Naive thymus-derived CD4-positive, alpha-beta T cell (primary cell): ENCODE measurements at places on chromosomes 3 and 15. TPM values are rescaled to one million over a fixed set of nuclear protein-coding genes. Genes with fewer than 3 reads are reported as not detected.

The UNC13C gene
- not detected for total RNA-seq

The SECISBP2L gene
- 75.8 TPM for total RNA-seq

- no peaks in the 10 kb centered on the region for H3K27me3 ChIP-seq
- H3K4me3 ChIP-seq, result no peak overlapping the region
- no peak overlapping the region for H3K27ac ChIP-seq
Measured at GRCh38 chr3:140088513-140088912, 153.5 kb downstream of the CLSTN2 start.

DNA sequence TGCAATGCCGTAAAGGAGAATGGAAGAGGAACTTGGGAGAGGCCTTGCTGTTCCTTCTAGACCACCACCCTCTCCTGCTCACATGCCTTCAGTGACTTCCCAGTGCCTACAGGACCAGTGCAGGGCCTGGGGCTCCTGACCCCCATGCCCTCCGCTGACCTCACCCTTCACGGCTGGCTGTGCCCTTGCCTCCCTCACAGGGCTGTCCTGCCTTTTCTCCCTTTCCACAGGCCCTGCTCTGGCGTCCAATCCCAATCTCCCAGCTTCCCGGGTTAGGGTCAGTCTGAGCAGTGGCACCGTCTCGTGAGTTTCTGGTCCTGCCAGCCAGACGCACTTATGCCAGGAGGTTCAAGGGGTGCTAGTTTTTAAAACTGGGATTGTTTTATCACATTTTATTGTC is 110.4 kb downstream of the WNT7A start:
- H3K4me1 ChIP-seq, result no peaks in the 10 kb centered on the region
- no peak for DNase-seq
- H3K27me3 ChIP-seq, result no peaks in the 10 kb centered on the region
- no peak overlapping the region for H3K4me3 ChIP-seq
- no peak overlapping the region for H3K27ac ChIP-seq
- H3K36me3 ChIP-seq, result no peaks in the 10 kb centered on the region

DNA sequence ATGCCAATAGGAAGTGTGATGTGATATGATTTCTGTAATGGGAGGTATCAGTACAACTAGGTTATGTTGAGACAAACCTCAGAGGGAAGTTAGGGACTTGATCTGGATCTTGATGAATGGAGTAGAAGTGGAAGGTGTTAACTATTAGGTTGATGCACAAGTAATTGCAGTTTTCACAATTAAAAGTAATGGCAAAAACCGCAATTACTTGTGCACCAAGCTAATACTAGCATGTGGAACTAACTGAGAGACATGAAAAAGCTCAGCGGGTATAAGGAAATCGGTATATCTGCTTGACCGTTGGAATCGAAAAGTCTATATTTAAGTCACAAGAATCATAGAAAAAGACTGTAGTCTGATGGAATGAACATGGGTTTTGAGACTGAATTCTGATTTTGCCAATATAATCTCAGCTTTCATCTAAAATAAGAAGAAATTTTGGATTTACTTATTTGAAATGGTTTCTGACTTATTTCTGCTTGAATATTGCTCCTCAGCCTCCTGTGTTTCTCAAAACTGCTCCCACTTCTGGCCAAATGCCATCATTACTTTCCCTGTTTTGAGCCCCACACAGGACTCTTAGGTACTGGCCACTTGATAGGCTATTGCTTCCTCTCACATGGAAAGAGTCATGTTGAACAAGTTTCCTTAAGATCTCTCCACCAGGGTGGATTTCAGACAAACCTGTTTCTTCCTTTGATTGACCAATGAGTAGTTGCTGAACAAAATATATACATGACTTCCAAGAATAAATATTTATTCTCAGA is 271.5 kb upstream of the COL8A1 start:
- H3K4me3 ChIP-seq, result no peak overlapping the region
- no peaks in the 10 kb centered on the region for H3K27me3 ChIP-seq
- H3K4me1 ChIP-seq, result no peaks in the 10 kb centered on the region

- DNase-seq, result no peak
- H3K27me3 ChIP-seq, result no peaks in the 10 kb centered on the region
- H3K36me3 ChIP-seq, result no peaks in the 10 kb centered on the region
- H3K27ac ChIP-seq, result no peak overlapping the region
- no peaks in the 10 kb centered on the region for H3K4me1 ChIP-seq
Measured at GRCh38 chr3:58800940-58801339, 134.4 kb upstream of the FAM3D start.

DNA sequence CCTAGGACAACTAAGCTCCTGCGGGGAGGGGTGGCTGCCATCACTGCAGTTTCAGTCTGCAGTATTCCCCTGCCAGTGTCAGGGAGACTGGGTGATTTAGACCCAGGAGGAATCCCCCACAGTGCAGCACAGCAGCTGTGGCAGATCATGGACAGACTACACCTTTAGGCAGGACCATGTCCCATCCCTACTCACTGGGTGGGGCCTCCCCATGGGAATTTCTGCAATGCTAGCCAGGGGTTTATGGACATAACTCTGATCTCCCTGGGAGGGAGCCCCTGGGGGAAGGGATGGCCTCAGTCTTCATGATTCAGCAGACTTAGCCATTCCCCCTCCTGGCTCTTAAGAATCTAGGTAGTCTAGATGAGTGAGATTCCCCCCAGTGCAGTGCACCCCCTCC is 130.1 kb upstream of the STAC start:
- no peak for DNase-seq
- no peaks in the 10 kb centered on the region for H3K4me1 ChIP-seq

The TTC21A gene
- 5.8 and 6.5 TPM in 2 replicates for total RNA-seq

DNA sequence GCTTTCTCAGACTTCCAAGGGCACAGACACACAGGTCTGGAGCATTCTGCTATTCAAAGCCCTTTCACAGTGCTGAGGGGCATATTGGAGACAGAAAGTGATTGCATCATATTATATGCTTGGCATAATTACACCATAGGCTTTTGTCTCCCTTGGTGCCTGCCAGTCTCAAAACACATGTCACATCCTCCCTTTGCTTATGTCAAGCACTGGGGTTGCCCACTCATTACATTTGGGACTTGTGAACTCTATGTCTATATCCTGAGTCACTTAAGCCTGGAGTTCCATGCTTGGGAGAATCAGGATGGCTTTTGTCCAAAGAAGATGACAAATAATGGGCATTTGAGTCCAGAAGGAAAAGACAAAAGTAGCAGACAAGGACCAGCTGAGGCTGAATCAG is 12.3 kb upstream of the PDZRN3 start:
- no peak for DNase-seq
- H3K27me3 ChIP-seq, result no peaks in the 10 kb centered on the region
- H3K4me3 ChIP-seq, result no peak overlapping the region
- H3K4me1 ChIP-seq, result no peaks in the 10 kb centered on the region

GRCh38 chr15:45550436-45550835 is 27.9 kb upstream of the SLC30A4 start:
- no peaks in the 10 kb centered on the region for H3K27me3 ChIP-seq
- no peak overlapping the region for H3K27ac ChIP-seq
- H3K36me3 ChIP-seq, result no peaks in the 10 kb centered on the region
- H3K4me3 ChIP-seq, result no peak overlapping the region
- DNase-seq, result no peak

The NXPE3 gene
- 35.5 TPM for total RNA-seq

DNA sequence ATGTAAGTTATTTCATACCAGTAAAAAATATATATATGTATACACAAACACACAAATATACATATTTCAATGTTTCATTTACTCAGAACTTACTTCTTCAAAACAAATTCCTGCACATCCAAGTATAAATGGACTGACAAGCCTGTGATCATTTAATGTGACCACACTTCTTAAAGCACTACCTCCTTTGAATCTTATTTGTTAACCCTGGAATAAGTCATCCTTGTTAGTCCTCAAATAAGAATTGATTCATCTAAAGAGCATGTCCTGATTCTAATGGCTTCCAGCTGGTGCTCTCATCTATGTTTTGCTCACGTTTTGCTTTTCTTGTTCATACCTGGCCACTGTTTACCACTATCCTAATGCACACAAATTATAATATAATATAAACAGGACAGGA is 103.9 kb upstream of the UBP1 start:
- H3K4me3 ChIP-seq, result no peak overlapping the region
- H3K4me1 ChIP-seq, result no peaks in the 10 kb centered on the region
- no peak for DNase-seq

The CSNK1G1 gene
- total RNA-seq, result 30.7 TPM

DNA sequence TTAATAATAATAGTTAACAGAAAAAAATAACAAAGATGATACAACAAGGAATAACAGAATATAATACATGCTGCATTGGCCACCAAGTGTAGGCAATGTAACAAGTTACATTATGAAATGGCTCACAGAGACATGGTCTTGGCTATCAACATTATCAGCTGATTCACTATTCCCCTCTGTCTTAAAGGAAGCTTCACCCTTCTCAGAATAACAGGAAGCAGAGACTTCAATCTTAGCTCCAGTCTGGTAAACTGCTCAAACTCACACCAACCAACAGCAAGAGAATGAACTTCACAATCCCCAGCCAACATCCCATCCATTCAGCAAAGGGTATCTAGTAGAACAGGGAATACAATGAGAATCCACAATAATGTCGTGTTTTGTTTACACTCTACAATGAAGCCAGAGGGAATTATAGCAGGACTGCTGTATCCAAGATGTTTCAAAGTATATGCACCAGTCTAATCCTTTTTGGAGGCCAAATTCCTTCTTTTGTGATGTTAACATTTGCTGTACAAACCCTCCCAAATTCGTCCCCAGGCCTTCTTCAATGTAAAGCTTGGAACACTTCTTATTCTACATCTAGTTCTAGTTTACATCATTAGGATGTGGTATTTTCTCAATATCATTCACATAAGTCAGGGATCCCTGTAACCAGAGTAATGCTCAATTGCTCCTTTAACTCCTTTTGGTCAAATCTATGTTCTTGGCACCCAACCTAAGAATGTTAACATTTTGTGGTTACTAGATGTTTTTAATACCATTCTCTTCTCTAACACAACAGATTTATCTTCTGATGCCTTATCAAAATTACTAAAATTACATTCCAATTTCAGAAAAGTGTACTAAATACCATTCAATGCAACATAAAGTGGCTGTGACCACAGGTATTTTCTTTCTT is 52.4 kb upstream of the CMSS1 start:
- H3K36me3 ChIP-seq, result no peaks in the 10 kb centered on the region
- H3K27me3 ChIP-seq, result no peaks in the 10 kb centered on the region
- H3K4me3 ChIP-seq, result no peak overlapping the region

GRCh38 chr3:59401924-59402323 is 352.1 kb upstream of the CFAP20DC start:
- H3K4me3 ChIP-seq, result no peak overlapping the region
- no peak for DNase-seq
- no peaks in the 10 kb centered on the region for H3K27me3 ChIP-seq
- H3K36me3 ChIP-seq, result no peaks in the 10 kb centered on the region

The GOLGA6D gene
- not detected in 2 replicates for total RNA-seq

DNA sequence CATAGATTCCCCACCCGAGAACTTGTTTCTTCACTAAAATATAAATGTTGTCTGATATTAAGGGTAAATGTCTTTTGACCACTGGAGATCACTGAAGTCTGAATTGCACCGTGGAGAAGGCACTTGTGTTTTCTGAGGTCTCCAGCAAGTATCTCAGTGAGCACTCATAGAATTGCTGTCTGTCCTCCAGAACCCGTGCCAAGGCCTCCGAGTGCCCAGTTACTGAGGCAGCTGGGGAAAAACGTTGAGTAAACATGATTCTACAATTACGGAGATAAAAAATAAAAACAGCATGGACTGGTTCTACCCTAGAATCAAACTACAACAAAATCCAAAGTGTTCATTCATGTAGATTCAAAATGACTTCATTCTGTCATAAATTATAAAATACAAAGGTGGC is 60.0 kb downstream of the MLH1 start:
- peaks cover 13% of the 10 kb centered on the region for H3K36me3 ChIP-seq
- H3K27ac ChIP-seq, result no peak overlapping the region
- H3K4me1 ChIP-seq, result no peaks in the 10 kb centered on the region
- DNase-seq, result no peak
- no peak overlapping the region for H3K4me3 ChIP-seq

- no peak for DNase-seq
- no peaks in the 10 kb centered on the region for H3K27me3 ChIP-seq
- no peaks in the 10 kb centered on the region for H3K4me1 ChIP-seq
- H3K27ac ChIP-seq, result no peak overlapping the region
Measured at GRCh38 chr3:138429665-138430064, 4.8 kb upstream of the ESYT3 start.

The GTF2A2 gene
- total RNA-seq, result 51.1 TPM

- no peak overlapping the region for H3K27ac ChIP-seq
- DNase-seq, result no peak
- no peaks in the 10 kb centered on the region for H3K4me1 ChIP-seq
- no peak overlapping the region for H3K4me3 ChIP-seq
- H3K36me3 ChIP-seq, result no peaks in the 10 kb centered on the region
Measured at GRCh38 chr3:180277041-180277440, 240.3 kb upstream of the PEX5L start.

GRCh38 chr3:149214702-149215101 is 6.9 kb downstream of the CP start:
- no peak overlapping the region for H3K4me3 ChIP-seq
- H3K36me3 ChIP-seq, result no peaks in the 10 kb centered on the region

DNA sequence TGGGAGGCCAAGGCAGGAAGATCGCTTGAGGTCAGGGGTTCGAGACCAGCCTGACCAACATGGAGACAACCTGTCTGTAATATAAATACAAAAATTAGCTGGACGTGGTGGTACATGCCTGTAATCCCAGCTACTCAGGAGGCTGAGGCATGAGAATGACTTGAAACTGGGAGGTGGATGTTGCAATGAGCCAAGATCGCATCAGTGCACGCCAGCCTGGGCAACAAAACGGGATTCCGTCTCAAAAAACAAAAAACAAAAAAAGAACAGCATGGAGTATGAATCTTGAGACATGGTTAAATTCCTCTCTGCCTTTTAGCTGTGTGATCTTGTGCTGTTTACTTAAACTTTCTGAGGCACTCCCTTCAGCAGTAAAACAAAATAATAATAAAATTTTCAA is 244.9 kb downstream of the FGF12 start:
- no peak overlapping the region for H3K27ac ChIP-seq
- H3K4me1 ChIP-seq, result no peaks in the 10 kb centered on the region
- H3K27me3 ChIP-seq, result no peaks in the 10 kb centered on the region
- DNase-seq, result no peak
- H3K36me3 ChIP-seq, result no peaks in the 10 kb centered on the region

The FAM240A gene
- total RNA-seq, result not detected in 2 replicates

The WDR76 gene
- 6.6 TPM for total RNA-seq

GRCh38 chr15:59366333-59367021 is 6.2 kb downstream of the MYO1E start:
- H3K27ac ChIP-seq, result no peak overlapping the region
- no peaks in the 10 kb centered on the region for H3K36me3 ChIP-seq
- no peak for DNase-seq
- peaks cover 7% of the 10 kb centered on the region for H3K27me3 ChIP-seq

DNA sequence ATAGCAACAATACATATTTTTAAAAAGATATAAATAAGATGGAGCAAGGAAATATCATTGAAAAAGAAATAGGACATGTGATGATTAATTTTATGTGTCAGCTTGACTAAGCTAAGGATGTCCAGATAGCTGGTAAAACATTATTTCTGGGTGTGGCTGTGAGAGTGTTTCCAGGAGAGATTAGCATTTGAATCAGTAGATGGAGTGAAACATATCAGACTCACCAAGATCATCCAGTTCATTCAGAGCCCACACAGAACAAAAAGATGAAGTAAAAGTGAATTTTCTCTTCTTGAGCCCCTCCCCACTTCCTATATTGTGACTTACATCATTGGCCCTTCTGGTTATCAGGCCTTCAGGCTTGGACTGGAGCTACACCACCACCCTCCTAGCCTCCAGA is 61.6 kb upstream of the TUSC7 start:
- H3K4me3 ChIP-seq, result no peak overlapping the region
- H3K27ac ChIP-seq, result no peak overlapping the region
- no peak for DNase-seq
- H3K36me3 ChIP-seq, result no peaks in the 10 kb centered on the region

- no peaks in the 10 kb centered on the region for H3K4me1 ChIP-seq
- DNase-seq, result no peak
- H3K36me3 ChIP-seq, result no peaks in the 10 kb centered on the region
- no peak overlapping the region for H3K27ac ChIP-seq
Measured at GRCh38 chr3:174333640-174334039, 525.5 kb upstream of the NAALADL2 start.

The CFAP44 gene
- total RNA-seq, result 6.4 and 8.2 TPM in 2 replicates
